DMS53 (cell line): ENCODE measurements at places on chromosomes 1 and 21.

DNA sequence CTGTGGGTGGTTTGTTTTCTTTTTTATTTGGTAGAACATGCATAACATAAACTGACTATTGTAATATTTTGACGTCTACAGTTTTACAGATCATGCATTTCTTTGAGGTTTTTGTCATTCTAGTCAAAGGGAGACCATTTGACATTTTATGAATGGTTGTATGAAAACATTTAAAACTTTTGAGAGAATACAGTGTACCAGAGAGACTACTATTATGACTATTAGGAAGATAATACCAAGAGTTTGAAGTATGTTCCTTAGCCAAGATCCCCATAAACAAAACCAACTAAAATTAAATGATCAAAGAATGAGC, 37.3 kb upstream of the RHOU start:
- DNase-seq, result no peak

DNA sequence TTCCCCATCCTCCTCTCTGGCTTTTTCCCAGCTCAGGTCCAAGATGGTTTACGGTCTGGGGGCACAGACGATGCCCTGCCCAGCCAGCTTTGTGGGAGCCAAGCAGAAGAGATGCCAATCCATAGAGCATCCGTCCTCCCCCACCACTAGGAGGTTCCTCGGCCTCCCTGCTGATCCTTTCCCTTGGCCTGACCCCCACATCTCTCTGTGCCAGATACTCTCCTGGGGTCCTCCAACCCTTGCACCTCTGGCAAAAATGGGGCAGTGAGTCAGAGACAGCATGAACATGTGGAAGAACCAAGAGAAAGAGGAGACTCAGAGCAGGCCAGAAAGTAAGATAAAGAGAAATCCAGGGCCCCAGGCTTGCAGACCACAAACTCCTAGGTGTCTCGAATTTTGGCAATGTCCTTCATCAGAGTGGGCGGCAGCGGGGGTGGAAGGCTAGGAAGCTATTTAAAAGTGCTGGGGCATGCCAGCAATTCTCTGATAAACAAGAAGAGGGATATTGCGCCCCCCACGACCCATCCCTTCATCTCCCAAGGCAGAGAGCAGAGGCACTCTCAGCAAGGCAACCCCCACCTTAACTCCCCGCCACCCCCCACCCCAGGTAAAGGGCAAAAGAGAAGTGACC, 11.4 kb downstream of the BLACAT1 start:
- DNase-seq, result no peak

- DNase-seq, result no peak
Measured at GRCh38 chr1:112717263-112717873, 2.2 kb upstream of the PPM1J start.

DNA sequence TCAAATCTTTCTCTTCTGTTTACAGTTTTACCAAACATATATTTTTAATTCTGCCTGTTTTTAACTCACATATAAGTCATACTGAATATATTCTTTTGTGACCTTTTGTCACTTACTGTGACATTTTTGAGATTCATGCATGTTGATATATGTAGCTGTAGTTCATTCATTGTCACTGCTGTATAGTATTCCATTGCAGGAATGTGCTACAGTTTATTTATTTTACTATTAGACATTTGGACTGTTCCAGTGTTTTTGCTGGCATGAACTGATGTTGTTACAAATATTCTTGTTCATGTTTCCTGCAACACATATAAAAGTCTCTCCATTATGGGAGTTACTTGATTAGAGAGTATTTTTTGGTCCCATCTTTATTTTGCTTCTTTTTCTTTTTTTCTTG, 174.9 kb downstream of the DHRS3 start:
- DNase-seq, result no peak

DNA sequence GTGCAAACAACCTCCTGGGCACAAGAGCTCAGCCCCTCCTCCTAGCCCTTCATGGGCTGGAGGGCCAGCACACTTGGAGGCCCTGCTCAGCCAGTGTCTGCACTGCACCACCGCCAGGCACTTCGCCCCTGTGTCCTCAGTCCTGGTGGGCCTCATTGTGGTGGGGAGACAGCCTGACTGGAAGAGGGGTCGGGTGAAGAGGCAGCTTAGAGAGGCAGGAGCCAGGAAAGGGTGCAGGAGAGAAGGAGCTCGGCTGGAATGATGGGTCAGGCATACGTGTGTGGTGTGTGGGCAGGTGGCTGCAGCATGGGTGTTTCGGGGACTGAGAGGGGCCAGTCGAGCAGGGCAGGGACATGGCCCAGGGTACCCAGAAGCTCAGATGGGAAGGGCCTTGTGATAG, 4.1 kb downstream of the WNT3A start:
- DNase-seq, result no peak

DNA sequence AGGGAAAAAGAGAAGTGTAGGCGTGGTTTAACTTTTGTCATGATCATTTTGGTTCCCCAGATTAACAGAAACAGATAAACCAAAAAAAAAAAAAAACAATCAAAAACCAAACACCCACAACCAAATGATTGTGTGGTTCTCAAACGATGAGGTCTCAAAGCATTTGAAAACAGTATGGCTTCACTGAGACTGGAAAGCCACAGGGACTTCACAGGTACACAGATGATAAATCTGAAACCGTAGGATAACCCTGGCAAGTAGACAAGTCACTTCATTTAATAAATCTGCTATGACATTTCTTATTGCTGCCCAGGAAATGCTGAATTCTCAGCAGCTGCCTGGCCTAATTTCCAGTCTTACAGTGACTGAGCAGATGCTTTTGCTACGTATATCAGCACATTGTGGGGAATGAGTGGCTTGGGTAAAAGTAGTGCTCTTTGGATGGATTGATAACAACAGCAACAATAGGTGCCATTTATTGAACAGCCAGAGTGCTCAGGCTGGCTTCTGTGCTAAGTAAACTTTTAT, 6.1 kb downstream of the ST6GALNAC3 start:
- no peak for DNase-seq

- no peak for DNase-seq
Measured at GRCh38 chr1:12415038-12415466, 185.2 kb downstream of the VPS13D start.

GRCh38 chr1:45522324-45523104, 830 bp upstream of the PRDX1 start:
- peak; percentile 62 for DNase-seq

DNA sequence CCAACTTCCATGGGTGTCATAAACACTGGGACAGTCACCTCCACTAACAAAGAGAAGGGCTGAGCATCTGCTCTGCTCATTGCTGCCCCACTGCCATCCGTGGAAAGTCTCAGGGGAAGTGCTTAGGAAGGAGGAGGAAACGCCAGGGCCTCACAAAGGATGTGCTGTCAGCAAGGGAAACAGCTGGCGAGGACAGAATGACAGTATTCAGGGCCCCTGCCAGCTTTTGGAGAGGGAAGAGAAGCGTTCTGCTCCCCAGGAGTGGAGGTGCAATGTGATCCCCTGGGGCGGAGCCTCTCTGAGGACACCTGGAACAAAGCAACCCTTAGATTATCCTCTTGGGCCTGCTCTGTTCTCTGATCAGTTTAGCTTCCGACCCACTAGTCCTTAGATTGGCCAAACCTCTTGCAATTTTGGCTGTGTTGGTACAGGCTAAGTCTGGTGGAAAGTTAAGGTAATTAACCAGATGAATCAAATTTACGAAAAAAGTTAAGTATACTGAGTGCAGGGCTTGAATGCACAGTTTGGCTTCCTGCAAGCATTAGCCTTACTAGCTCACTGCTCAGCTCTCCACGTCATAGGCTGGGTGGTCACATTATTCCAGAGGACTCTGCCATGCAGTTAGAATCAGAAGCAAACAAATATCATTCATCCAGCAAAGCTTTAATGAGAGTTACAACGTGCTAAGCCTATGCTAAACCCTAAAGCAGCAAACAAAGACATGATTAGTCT, 170.2 kb upstream of the NFIA start:
- DNase-seq, result no peak

GRCh38 chr1:243748706-243749283, 101.2 kb downstream of the AKT3 start:
- DNase-seq, result peak; percentile 86

GRCh38 chr1:47431534-47431933, 6.3 kb upstream of the FOXD2 start:
- DNase-seq, result no peak

GRCh38 chr21:44548922-44549321, 2.4 kb downstream of the KRTAP10-2 start:
- no peak for DNase-seq

- peak; percentile 43 for DNase-seq
Measured at GRCh38 chr1:234047123-234047522, 142.6 kb downstream of the SLC35F3 start.

DNA sequence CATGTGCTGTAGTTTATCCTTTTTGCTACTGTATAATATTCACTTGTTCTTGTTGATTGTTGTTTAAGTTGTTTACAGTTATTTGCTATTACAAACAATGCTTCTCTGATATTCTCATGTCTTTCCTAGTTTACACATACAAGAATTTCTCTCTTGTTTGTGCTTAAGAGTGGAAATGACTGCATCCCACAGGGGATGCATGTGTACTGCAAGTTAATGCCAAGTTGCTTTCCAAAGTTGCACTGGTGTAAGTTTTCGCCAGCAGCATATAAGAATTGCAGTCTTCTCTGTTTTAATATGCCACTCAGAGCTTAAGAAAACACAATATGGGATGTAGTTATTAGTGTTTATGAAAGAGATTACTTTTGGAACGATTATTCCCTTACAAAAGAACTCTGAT, 97.7 kb downstream of the NEK7 start:
- DNase-seq, result no peak

- DNase-seq, result no peak
Measured at GRCh38 chr1:2358072-2358471, 33.3 kb downstream of the MORN1 start.

DNA sequence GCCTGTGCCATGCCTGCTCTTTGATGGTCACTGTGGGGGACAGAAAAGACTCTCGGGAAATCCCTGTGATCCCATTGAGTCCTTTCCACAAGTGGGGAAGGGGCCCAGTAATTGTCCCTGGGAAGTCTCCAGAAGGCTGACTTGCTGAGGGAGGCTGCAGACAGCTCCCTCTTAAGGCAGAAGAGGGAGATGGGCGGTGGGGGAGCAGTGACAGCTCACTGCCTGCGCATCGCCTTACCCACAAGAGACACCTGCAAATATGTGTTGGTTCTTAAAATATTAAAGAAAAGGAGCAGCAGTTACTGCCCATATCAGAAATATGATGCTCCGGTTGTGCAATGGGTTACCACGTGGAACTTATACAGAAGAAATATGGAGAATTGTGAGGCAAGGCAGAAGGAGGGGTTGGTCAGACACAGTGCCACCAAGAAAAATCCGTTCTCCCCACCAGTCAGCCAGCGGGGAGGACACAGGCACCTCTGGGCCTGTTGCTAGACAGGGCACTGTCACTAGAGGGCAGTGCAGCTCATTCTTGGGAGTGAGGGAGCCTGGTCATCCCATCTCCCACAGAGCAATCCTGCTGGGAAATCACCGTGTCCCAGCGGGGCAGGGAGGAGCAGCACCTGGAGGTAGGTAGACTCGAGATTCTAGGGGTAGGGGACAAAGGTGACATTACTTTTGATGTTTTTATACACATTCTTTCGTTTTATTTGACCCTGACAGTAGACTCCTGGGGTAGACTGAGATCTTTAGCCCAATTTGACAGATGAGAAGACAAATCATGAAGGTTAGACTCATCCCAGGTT, 6.9 kb upstream of the CAMK1G start:
- DNase-seq, result peak; percentile 92

DNA sequence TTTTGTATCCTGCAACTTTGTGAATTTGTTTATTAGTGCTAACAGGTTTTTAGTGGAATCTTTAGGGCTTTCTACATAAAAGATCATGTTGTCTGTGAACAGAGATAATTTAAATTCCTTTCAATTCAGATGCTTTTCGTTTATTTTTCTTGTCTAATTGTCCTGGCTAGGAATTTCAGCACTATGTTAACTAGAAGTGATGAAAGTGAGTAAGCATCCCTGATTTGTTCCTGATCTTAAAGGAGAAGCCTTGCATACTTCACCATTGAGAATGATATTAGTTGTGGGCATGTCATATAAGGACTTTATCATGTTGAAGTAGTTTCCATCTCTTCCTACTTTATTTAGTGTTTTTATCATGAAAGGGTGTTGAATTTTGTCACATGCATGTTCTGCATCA, 23.6 kb upstream of the TRIM67 start:
- DNase-seq, result no peak

DNA sequence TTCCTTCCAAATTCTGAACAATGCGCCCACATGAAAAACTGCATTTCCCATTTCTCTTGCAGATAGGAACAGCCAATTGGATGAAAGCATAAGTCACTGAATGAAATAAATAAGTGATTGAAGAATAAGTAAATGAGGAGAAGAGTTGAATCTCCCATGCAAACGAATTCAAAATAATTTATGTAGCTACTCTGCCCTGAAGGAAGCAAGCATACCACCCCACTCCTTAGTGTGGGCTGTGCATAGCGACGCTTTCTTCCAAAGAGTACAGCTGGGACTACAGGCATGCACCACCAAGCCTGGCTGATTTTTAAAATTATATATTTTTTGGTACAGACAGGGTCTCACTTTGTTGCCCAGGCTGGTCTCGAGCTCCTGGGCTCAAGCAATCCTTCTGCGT, 16.5 kb upstream of the RIMKLA start:
- no peak for DNase-seq

DNA sequence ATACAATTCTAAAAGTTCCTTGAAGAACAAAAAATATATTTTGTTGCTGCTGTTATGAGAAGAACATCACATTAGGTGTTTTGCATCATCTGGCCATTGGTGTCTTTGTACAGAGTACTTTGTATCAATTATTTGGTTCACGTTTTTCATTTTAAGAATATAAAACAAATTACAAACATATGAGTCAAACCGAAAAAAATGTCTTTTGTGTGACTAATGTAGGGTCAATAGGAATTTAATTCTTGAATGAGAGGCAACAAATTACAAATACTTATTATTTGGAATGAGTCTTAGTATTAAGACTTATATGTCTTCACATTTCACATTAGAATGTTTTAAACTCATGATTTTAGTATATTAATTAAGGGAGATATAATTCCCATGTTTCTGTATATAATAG, 54.8 kb downstream of the NR5A2 start:
- DNase-seq, result no peak

- DNase-seq, result peak; percentile 64
Measured at GRCh38 chr1:151993084-151993733, 450 bp downstream of the S100A10 start.

GRCh38 chr1:51922040-51922439, 43.5 kb upstream of the NRDC start:
- no peak for DNase-seq

GRCh38 chr21:26539566-26539965, 33.5 kb downstream of the CYYR1 start:
- DNase-seq, result no peak

GRCh38 chr1:22282364-22282995, 139.6 kb upstream of the WNT4 start:
- DNase-seq, result no peak

DNA sequence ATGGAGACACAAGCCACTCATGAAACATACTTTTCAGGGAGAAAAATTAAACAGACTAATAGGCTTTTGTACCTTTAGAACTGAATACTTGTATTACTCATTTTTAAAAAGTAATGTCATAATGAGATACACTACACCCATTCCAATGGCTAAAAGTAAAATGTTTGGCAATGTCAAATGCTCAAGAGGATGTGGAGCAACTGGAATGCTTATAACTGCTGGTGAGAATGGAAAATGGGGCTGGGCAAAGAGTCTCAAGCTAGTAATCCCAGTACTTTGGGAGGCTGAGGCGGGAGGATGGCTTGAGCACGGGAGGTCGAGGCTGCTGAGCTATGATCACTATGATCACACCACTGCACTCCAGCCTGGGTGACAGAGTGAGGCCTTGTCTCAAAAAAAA, 86.3 kb downstream of the NKAIN1 start:
- DNase-seq, result no peak

GRCh38 chr1:24111996-24112779, at the start of gene MYOM3:
MYOM3 (minus strand) TSS chr1:24112135; CDS start chr1:24108636, 3,499 bp downstream.
- DNase-seq, result peak; percentile 88

GRCh38 chr1:40711465-40712404, 20.2 kb downstream of the NFYC start:
- peak; percentile 37 for DNase-seq
